ENCODE measurements at places on chromosomes 1 and 21.

- DNase-seq: no peak
These were observed 14.2 kb downstream of the NTPCR start for GRCh38 chr1:232964601-232965000.

DNA sequence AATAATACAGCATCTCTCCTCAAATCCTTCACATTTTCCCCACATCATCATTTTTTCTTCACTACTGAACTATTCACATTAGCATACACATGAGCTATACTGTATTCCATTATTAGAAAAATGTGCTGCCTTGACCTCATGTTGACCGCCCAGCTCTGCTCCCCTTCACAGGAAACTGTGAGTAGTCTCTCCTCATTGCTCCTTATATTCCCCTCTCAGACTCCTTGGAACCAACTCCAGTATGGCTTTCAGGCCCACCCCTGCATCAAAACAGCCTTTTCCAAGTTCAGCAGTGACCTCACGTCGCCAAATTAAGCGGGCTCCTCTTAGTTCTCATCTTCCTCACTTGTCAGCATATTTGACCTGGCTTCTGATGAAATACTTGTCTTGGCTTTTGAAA lies 59.2 kb upstream of the SPAG17 start:
- no peak for DNase-seq

- no peak for DNase-seq
These were observed 60.9 kb upstream of the PODN start for GRCh38 chr1:53001128-53001527.

- DNase-seq: no peak
These were observed 21.6 kb downstream of the PLXNA2 start for GRCh38 chr1:208222376-208223126.

- no peak for DNase-seq
These were observed 33.4 kb upstream of the ATP1B1 start for GRCh38 chr1:169072945-169073725.

- no peak for DNase-seq
These were observed 347.7 kb upstream of the POU3F1 start for GRCh38 chr1:38394303-38394702.

DNA sequence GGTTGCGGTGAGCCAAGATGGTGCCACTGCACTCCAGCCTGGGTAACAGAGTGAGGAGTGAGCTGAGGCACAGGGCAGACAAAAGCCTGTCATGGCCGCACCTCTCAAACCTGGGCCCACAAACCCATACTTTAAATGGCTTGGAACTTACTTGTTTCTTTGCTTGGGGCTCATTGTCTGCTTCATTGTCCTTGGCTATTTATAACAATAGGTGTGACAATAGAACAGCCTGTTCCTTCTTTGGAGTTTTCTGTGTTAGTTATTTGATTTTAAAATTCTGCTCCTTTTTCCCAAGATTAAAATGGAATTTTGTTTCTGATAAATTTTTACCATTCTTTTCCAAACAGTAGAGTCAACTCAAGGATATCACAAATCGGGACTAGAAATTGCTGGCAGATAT lies 94.7 kb downstream of the PBX1 start:
- no peak for DNase-seq

- no peak for DNase-seq
These were observed 5.7 kb downstream of the FBLIM1 start for GRCh38 chr1:15764269-15764764.

GRCh38 chr1:68197891-68198290 lies 34.4 kb downstream of the WLS start:
- no peak for DNase-seq

DNA sequence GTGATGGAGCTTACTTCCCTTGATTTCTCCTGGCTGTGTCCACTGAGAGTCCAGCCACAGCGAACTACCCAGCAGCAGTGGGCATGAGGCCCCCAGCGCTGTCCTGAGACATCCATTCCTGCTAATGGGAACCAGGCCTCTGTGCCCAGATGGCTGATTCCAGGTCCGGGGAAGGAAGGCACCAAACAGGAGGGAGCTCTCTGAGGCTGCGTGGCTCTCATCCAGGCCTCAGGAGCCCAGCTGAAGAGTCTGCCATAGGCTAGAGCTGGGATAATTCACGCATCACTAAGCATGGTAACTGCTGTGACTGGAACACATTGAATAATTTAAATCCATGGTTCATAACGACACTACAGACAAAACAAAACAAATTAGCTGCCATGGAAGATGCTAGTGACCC lies 24.7 kb upstream of the LRRC47 start:
- no peak for DNase-seq

DNA sequence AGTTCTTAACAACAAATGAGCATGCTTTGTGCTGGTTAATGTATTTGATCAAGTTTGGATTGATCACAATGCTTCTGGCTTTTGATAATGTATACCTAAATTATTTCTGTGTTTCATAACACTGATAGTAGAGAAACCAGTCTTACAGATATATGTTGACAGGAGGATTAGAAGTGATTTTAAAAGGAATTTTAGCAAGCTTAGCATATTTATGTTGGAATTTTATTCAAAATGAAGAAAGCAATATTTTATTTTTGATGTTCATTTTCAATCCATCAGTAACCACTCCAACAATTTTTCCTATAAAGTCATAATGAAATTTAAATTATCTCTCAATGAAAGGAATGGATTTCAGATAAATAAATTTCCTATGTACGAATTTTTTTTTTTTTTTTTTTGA lies 291.8 kb downstream of the HHIPL2 start:
- no peak for DNase-seq

- DNase-seq: no peak
These were observed 2.8 kb downstream of the HES4 start for GRCh38 chr1:996851-997712.

GRCh38 chr1:25208092-25208491 lies 24.2 kb downstream of the SYF2 start:
- no peak for DNase-seq

- no peak for DNase-seq
These were observed 60.7 kb downstream of the CASZ1 start for GRCh38 chr1:10735563-10736305.

DNA sequence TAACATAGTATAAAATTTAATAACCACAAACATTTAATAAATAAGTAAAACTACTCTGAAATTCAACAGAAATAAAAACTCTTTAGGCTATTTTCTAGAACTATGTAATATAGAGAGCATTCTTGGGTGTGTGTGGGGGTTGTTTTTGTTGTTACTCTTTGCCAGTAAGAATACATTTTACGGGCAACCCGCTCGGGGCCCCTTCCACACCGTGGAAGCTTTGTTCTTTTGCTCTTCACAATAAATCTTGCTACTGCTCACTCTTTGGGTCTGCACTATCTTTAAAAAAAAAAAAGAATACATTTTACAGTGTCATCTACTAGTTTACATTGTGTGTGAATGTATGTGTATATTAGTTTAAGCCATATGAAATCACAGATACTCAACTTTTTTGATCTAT lies 16.0 kb upstream of the GIPC2 start:
- no peak for DNase-seq

DNA sequence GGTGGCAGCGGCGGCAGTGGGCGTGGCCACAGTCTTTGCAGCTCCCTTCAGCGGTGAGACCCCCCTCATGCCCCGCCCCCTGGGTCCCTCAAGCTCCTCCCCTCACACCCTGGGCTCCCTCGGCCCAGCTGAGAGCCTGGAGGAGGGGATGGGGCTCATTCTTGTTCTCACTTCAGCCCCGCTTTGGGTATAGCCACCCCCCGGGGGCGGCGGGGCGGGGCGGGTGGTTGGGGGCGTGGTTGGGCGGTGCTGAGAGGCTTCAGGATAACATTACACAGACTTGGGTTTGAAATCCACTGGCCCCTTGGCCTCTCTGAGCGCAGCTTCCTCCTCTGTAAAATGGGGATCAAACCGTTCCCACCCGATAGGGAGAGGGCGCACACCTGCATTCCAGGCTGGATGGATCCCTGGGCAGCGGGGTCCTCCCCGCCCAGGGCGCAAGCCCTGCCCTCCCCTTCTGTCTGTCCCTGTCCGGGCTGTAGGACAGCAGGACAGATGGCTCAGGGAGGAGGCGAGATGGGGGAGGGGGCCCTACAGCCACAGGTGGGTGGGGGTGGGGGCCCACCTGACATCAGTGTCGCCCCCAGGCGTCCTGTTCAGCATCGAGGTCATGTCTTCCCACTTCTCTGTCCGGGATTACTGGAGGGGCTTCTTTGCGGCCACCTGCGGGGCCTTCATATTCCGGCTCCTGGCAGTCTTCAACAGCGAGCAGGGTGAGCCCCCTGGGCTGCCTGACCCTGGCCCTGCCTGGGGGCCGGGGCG lies 5.1 kb downstream of the CLCNKA start:
- peak; percentile 65 for DNase-seq

DNA sequence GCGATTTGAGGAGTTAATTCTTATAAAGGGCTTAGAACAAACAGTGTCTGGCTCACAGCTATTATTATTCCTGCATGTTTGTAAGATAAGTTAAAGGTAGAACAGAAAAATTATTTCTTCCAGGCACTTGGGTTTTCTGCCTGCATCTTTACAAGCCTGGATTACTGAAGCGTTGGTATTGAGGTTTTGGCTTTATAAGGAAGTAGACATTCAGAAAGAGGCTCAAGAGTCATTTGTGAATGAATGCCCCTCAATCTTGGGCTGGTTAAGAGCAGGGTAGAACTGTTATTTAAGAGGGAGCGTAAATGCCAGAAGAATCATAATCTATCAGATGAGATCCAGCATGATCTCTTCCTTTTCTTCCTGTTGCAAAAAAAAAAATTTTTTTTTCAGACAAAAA lies 77.3 kb upstream of the ARID1A start:
- no peak for DNase-seq

DNA sequence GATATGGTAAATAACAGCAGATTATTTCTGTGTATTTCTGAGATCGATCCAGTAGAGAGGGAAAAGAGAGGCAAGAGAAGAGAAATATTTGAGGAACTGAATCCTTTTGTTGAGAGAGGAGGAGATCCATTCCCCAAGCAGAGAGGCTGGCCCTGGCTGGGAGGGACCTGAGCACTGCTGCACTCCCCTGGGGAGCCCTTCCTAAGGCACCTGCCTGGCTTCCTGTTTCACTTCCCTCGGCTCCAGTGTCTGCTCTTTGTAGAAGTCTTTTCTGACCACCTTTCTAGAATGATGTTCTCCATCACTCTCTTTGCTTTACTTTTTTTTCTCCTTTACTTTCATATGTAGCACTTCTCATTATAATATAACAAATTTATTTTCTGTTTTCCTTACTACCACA lies 42.3 kb upstream of the SLC6A9 start:
- DNase-seq: no peak

DNA sequence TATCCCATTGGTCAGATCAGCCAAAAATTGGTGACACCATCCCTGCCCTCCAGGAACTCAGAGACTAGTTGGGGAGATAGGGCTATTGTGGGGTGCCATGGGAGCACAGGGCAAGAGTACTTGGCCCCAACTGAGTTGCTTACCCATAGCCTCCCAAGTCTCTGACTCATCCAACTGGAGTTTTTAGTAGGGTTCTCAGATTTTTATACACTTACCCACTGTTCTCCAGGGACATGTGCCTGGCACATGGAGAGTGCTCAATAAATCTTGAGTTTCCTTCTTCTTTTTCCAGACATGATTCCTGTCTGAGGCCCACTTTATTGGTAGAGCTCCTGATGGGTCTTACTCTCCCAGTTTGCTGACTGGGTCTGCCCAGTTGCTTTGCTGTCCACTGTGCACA lies 56.7 kb downstream of the OVGP1 start:
- DNase-seq: no peak

DNA sequence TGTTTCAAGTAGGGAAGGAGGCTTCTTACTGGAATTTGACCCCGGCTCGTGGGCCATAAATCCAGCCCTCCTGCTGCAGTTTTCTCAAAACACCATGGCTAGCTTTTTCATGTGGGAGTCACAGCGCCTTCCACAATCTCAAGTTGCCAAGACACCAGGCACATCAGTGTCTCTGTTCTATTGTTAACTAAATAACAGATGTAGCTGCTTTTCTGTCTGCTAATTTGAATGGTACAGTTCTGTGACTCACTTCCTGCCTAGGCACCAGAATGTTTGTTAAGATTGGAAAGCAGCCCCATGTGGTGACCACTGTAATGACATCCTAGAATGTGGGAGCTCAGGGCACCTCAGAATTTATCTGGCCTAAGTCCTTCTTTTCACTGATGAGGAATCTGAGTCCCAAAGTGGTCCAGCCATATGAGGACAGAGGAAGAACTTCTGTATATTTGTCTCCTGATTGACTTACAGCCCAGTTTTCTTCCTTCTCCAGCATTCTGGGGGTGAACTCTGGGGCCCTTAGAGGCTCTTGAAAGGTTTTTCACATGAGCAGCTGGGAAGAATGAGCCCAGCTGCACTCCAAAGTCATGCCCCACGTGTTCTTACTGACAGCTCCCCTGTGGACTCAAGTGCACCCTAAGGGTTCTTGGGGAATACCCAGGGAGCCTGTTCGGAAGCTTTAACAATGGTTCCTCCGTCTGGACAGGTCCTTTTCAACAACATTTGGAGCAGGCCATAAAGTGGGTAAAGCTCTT lies 27.5 kb downstream of the TRIM45 start:
- DNase-seq: peak; percentile 60

- no peak for DNase-seq
These were observed 111.6 kb downstream of the SYT14 start for GRCh38 chr1:210049616-210050015.

DNA sequence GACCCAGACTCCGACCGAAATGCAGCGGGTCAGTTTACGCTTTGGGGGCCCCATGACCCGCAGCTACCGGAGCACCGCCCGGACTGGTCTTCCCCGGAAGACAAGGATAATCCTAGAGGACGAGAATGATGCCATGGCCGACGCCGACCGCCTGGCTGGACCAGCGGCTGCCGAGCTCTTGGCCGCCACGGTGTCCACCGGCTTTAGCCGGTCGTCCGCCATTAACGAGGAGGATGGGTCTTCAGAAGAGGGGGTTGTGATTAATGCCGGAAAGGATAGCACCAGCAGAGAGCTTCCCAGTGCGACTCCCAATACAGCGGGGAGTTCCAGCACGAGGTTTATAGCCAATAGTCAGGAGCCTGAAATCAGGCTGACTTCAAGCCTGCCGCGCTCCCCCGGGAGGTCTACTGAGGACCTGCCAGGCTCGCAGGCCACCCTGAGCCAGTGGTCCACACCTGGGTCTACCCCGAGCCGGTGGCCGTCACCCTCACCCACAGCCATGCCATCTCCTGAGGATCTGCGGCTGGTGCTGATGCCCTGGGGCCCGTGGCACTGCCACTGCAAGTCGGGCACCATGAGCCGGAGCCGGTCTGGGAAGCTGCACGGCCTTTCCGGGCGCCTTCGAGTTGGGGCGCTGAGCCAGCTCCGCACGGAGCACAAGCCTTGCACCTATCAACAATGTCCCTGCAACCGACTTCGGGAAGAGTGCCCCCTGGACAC lies 534 bp downstream of the C1orf56 start:
- DNase-seq: peak; percentile 81

GRCh38 chr1:117046781-117047180 lies 13.3 kb upstream of the TTF2 start:
- DNase-seq: no peak

- DNase-seq: peak; percentile 37
These were observed 11.5 kb upstream of the HCRTR1 start for GRCh38 chr1:31605908-31606427.

DNA sequence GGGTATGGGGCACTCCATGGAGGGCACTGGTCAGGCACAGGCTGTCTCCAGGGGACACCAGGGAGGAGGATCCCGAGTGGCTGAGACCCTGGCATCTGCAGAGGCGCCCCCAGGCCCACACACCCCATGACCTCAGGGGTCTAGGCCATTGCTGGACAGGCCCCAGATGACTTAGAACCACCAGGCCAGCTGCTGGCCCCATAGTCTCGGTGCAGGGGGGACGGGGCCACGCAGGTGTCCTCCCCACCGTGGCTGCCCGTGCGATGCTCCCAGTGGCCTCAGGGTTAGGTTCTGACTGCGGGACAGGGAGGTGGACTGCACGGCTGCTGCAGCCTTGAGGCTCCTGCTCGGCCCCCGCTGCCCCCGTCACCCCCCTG lies 44.0 kb downstream of the MORN1 start:
- DNase-seq: no peak
